ENCODE measurements at places on chromosomes 11 and 22.

GRCh38 chr11:94583213-94583865, 16.2 kb downstream of the PIWIL4 start:
- no peak for DNase-seq

DNA sequence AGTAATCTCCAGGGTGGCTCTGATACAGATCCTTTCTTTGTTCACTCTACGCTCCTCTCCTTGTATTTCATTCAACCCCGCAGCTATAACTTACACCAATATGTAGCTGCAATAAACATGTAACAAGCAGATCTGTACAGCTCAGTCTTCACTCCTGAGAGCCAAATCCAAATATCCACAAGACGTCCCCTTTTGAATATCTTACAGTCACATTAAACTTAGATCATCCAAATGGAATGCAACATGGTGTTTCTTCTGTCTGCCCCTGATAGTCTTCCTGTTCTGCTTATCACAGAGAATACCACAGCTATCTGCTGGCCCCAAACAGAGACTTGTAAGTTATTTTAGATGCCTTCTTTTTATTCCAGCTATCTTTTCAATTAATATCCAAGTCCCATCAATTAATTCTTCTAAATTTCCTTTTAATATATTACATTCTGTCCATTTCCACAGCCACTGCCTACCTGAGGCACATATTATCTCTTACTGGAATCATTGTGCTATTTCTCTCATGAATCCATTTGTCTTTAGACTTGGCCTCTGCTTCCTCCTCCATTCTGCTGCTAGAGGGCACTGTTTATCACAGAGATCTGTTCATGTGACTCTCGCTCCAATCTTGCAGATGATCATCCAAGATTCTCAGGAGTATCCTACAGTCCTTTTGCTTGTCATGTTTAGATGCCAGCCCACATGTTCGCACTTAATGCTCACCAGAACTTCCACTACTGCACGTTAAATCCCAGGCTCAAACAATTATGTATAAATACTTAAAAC, 908.6 kb downstream of the NTM start:
- DNase-seq: no peak

GRCh38 chr11:61817471-61818202, 834 bp upstream of the FADS1 start:
- DNase-seq: no peak

- DNase-seq: no peak
These were observed 76.0 kb downstream of the LARGE1 start for GRCh38 chr22:33844273-33844672.

DNA sequence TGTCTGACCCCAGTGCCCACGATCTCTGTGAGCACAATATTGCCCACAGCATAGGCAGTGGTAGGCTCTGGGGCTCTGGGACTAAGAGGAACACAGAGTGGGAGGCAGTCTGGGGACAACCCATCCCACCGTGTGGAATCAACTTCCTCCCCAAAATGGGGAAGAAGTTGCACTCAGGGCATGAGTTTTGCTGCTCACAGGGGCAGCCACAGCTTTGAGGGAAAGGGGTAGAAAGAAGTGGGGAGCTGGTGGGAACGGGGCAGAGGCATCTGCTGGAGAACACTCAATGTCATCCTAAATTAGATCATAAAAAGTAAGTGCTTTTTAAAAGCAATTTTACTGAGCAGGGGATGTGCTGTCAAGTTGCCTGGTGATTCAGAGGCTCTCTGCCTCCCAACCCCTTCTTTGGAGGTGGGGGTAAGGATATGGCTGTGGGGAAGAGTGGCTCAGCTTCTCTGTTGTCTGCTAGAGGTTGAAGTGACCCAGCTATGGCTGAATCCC, 233.8 kb upstream of the NCAM1 start:
- no peak for DNase-seq

- no peak for DNase-seq
These were observed 15.7 kb downstream of the FDX1 start for GRCh38 chr11:110445437-110445836.

- no peak for DNase-seq
These were observed 578 bp upstream of the PARVG start for GRCh38 chr22:44179989-44180705.

GRCh38 chr11:2301631-2302305, at the start of the genes C11orf21 and TSPAN32:
Gene C11orf21, minus strand, starts transcription at chr11:2301918. Its CDS starts 110 bp downstream, at chr11:2301808.
Gene TSPAN32, plus strand, starts transcription at chr11:2302013. Its CDS starts 137 bp downstream, at chr11:2302150.
- DNase-seq: no peak

DNA sequence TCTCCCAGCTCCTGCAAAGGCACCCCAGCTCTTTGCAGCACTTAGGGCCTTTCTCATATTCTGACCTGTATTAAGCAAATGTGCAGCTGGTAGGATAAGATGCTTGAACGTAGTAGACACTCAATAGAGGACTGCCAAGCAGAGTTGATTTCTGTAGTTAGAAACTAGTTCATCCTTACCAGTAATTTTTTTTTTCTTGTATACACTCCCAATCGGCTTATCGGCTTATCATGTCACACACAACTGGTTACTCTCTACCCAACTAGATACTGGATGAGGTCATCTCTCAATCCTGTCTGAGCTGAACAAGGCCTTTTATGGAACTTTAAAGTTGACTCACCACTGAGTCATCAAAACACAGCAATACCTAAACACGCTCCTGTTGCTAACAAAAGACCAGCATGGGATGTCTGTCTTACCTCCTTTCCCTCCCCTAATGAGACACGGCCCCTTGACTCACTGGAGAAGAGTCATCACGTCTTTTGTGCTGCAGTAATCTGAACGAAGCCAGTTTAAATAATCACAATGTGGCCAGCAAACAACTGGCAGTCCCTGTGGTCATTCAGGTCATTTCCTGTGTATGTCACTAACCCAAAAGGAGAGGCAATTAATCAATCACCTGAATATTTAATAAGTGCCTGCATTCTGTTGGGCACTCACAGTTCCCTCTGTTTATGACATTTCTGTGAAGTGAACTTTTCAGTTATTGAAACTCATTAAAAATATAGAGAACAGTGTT, 7.5 kb upstream of the WEE1 start:
- peak; percentile 100 for DNase-seq

DNA sequence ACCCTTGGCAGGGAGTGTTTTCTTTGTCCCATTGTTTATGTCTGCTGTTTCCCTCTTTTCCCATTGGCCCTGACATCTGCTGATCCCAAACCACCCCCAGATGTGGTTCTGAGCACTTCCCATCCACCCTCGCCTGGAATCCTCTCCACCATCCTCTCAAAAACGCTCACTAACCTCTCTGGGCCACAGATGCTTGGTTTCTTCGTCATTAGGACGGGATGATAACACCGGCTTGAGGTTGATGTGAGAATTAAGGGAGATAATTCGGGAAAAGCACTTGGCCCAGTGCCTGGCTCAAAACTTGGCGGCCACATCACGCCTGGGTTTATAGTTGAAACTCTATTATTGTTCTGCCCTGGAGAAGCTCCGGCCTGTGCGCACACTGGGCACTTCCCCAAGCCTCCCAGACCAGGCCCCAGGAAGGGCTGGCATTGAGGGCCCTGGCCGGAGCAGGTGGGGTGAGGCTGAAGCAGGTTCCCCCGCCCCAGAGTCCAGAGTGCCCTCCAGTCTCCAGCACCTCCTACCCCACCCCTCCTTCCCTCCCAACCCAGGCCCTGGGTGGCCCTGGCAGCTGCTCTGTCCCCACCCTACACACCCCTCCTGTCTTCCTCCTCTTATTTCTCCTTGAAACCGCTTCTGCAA, 63.7 kb downstream of the CYTH4 start:
- DNase-seq: no peak

Measured in glomerular endothelial cell (primary cell).